ENCODE measurements at places on chromosomes 6 and 20.

DNA sequence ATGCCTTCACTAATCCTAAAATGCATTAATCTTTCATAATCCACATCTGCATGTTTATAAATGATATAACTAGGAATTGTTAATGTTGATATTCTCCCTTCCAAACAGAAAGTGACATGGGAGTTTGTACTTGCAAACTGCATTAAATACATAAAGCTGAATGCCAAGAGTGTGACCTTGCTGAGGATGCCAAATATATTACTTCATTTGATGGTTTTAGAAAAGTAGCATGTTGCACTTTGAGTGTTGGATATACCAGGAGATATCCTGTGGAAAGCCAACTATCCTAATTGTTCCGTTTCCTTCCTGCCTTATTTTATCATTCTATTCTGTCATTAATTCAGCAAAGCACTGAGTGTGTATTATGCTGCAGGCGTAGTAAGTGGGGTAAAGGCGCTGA lies 229.8 kb downstream of the TMEM242 start:
- DNase-seq = no peak

- no peak for DNase-seq
Observed at GRCh38 chr20:57940376-57940775, 230.6 kb upstream of the PMEPA1 start.

- DNase-seq = no peak
Observed at GRCh38 chr20:6079016-6079415, 25.2 kb upstream of the LRRN4 start.

GRCh38 chr6:148166339-148166968 lies 176.2 kb upstream of the SASH1 start:
- no peak for DNase-seq

GRCh38 chr20:37864298-37864697 lies 38.6 kb upstream of the VSTM2L start:
- no peak for DNase-seq

DNA sequence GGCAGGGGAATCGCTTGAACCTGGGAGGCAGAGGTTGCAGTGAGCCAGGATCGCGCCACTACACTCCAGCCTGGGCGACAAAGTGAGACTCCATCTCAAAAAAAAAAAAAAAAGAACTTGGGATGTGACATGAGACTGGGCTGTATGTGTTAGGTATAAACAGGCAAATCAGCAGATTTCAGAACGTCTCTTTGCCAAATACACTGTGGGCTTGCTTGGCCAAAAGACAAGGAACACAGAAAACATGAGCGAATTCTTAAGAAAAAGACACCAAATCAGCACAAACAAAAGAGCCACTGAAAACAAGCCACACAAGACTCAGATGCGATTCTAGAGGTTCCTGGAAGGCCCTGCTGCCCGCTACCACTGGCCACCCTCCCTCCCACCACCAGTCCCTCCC lies 12.5 kb downstream of the ETV7 start:
- DNase-seq = no peak
